Thymus (tissue), 14 donors: ENCODE measurements at places on chromosomes 7 and 10. TPM values are rescaled to one million over a fixed set of nuclear protein-coding genes. Genes with fewer than 3 reads are reported as not detected.

- DNase-seq: no peak
- H3K4me1 ChIP-seq: no peaks in the 10 kb centered on the region
- peak overlapping the region; percentile 60 for H3K27ac ChIP-seq
- no peak overlapping the region for H3K4me3 ChIP-seq
- peaks cover 28% of the 10 kb centered on the region for H3K36me3 ChIP-seq
Observed at GRCh38 chr10:100359529-100360150, 12.6 kb downstream of the SCD start.

Gene SPDYE9
- total RNA-seq: not detected

- H3K36me3 ChIP-seq: no peaks in the 10 kb centered on the region
- no peak overlapping the region for H3K4me3 ChIP-seq
- DNase-seq: no peak
- no peaks in the 10 kb centered on the region for H3K4me1 ChIP-seq
- no peak overlapping the region for H3K27ac ChIP-seq
Observed at GRCh38 chr7:14639329-14639728, 263.2 kb downstream of the DGKB start.

Gene ZNF425
- 2.2 TPM for total RNA-seq

DNA sequence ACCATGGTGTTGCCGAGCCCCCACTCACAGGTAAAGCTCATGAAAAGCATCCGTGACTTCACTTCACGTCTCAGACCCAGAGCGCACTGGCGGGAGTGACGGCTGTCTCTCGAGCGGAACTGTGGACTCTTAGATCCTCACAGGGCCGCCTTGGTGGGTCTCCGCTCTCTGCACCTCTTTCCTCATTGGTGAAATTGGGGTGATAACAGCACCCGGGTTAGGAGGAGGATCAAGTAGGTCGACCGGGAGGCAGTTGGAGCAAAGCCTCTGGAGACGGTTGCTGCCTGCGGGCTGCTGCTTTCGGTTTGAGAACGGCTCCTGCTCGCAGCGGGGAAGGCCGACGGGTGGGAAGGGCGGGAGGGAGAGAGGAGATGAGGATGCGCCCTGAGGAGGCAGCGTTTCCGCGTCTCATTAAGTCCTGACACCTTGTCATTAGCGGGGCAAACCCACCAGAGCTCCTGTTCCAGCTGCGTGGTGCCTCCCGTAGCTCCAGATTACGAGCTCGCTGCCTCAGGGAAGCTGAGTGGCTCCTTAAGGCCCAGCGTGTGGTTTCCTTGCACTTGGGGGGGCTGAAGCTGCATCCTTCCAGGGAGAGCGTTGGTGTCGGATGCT lies 51.9 kb upstream of the CFAP46 start:
- no peak overlapping the region for H3K27ac ChIP-seq
- H3K4me3 ChIP-seq: no peak overlapping the region
- H3K27me3 ChIP-seq: peaks cover 2% of the 10 kb centered on the region
- DNase-seq: no peak

- H3K27ac ChIP-seq: no peak overlapping the region
- H3K4me1 ChIP-seq: no peaks in the 10 kb centered on the region
- DNase-seq: no peak
- H3K27me3 ChIP-seq: no peaks in the 10 kb centered on the region
- no peak overlapping the region for H3K4me3 ChIP-seq
Observed at GRCh38 chr10:70722820-70723424, 50.6 kb downstream of the ADAMTS14 start.

GRCh38 chr10:117166418-117167345 lies 28.6 kb upstream of the VAX1 start:
- no peak for DNase-seq
- peaks cover 99% of the 10 kb centered on the region for H3K27me3 ChIP-seq
- no peaks in the 10 kb centered on the region for H3K36me3 ChIP-seq
- no peaks in the 10 kb centered on the region for H3K4me1 ChIP-seq

DNA sequence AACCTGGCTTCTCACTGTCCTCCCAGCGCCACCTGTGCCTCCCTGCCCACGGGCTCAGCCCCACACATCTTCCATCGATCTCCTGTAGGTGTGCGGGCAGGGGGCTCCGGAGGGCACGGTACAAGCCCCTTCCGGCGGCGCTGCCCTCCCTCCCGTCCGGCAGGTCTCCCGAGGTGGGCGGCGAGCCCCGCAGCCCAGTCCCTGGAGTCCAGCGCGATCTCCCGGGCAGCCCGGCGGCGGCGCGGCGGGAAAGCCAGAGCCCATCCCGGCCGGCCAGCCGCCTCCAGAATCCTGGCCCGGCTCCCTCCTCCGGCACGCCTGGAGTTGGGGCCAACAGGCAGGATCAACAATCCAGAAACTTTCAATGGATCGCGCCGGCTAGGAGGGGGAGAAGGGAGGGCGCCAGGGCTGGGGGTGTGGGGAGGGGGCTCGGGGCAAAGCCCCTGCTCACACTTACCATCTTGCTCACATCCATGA lies 100.1 kb downstream of the HIP1 start:
- no peak overlapping the region for H3K4me3 ChIP-seq
- no peaks in the 10 kb centered on the region for H3K36me3 ChIP-seq
- H3K27me3 ChIP-seq: peaks cover 41% of the 10 kb centered on the region
- peaks cover 3% of the 10 kb centered on the region for H3K4me1 ChIP-seq
- no peak for DNase-seq

- H3K27ac ChIP-seq: no peak overlapping the region
- H3K27me3 ChIP-seq: no peaks in the 10 kb centered on the region
- H3K4me1 ChIP-seq: no peaks in the 10 kb centered on the region
- H3K4me3 ChIP-seq: no peak overlapping the region
Observed at GRCh38 chr10:70694418-70695141, 22.3 kb downstream of the ADAMTS14 start.

GRCh38 chr7:143177374-143178119 lies 5.7 kb upstream of the TAS2R39 start:
- H3K36me3 ChIP-seq: no peaks in the 10 kb centered on the region
- no peaks in the 10 kb centered on the region for H3K4me1 ChIP-seq
- H3K27me3 ChIP-seq: no peaks in the 10 kb centered on the region
- DNase-seq: no peak
- H3K27ac ChIP-seq: no peak overlapping the region

- H3K27ac ChIP-seq: peak overlapping the region; percentile 64
- no peak for DNase-seq
- H3K36me3 ChIP-seq: peaks cover 7% of the 10 kb centered on the region
- H3K4me1 ChIP-seq: peaks cover 7% of the 10 kb centered on the region
- no peaks in the 10 kb centered on the region for H3K27me3 ChIP-seq
Observed at GRCh38 chr10:22612318-22612717, 102.1 kb downstream of the PIP4K2A start.

Gene CPA2
- total RNA-seq: 0.14 TPM

DNA sequence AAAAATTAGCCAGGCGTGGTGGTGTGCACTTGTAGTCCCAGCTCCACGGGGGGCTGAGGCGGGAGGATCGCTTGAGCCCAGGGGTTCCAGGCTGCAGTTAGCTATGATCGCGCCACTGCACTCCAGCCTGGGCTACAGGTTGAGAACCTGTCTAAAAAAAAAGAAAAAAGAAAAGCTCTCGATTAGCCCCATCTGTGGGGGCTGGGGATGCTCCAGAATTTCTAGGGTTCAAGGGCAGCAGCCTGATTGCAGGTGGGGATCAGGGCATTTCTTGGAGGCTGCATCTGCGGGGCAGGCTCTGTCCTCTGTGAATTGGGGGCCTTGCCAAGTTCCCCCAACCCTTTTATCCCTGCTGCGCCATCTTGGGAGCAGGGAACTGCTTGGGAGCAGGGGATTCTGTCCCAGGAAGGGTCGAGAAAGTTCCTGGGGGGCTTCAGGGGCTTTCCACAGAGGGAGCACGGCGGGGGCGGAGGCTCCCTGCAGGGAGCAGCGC lies 651 bp upstream of the ARPC1A start:
- peak overlapping the region; percentile 83 for H3K4me3 ChIP-seq
- peaks cover 5% of the 10 kb centered on the region for H3K36me3 ChIP-seq
- H3K4me1 ChIP-seq: peaks cover 19% of the 10 kb centered on the region
- H3K27ac ChIP-seq: peak overlapping the region; percentile 82
- DNase-seq: no peak

DNA sequence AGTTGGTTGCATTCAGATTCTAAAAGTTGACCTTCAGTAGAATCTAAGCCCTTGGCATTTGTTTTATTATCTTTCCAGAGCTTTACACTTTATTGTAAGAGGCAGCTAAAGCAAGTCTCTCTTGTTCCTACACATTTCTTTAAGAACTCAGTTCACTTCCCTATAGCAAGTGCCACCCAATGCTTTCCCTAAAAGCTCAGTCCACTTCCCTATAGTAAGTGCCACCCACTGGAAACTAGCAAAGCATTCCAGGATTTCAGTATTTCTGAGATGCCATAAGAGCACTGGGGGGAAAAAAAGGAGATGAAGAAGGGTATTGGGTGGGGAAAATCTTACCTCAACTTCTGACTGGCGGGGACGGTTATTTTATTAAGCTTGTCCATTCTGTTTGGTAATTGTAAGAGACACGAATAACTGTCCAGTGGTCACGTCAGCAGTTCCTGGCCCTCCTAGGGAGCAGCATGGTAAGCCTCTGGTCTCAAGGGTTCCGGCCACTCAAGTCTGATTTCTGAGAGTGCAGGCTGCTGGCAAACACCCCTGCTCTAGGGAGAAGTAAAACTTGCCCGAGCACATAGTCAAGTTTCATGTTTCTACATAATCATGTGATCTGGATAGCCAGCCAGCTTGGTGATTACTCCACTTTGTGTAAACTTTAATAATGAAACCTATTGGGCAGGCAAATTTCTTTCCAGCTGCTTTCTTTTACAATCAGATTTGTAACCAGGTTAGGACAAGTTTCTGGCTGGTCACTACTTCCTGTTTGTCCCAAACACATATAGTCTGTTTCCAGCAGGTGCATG lies at the start of gene BLNK:
Gene BLNK, minus strand, starts transcription at position 554 of the 800 bp plus-strand sequence. Its CDS starts 171 bp downstream, at position 383.
- DNase-seq: no peak
- H3K36me3 ChIP-seq: no peaks in the 10 kb centered on the region
- peak within 1 kb of the TSS; percentile 66 for H3K27ac ChIP-seq
- H3K27me3 ChIP-seq: no peaks in the 10 kb centered on the region
- H3K4me1 ChIP-seq: peaks cover 4% of the 10 kb centered on the region
- H3K4me3 ChIP-seq: no peak within 1 kb of the TSS
